ENCODE measurements at places on chromosomes 5 and 9. TPM values are rescaled to one million over a fixed set of nuclear protein-coding genes. Genes with fewer than 3 reads are reported as not detected.

The IL5 gene
- total RNA-seq = not detected

The TAS2R1 gene
- total RNA-seq = not detected

The C9orf78 gene
- total RNA-seq = 23.4 TPM

- ATAC-seq = no peak
- peaks cover 11% of the 10 kb centered on the region for H3K27me3 ChIP-seq
- no peaks in the 10 kb centered on the region for H3K36me3 ChIP-seq
These were observed 12.2 kb upstream of the ISL1 start for GRCh38 chr5:51371052-51371451.

- H3K36me3 ChIP-seq = no peaks in the 10 kb centered on the region
- H3K27ac ChIP-seq = no peak overlapping the region
- H3K27me3 ChIP-seq = no peaks in the 10 kb centered on the region
- ATAC-seq = no peak
These were observed 147.1 kb downstream of the ENTREP1 start for GRCh38 chr9:69472101-69472620.

DNA sequence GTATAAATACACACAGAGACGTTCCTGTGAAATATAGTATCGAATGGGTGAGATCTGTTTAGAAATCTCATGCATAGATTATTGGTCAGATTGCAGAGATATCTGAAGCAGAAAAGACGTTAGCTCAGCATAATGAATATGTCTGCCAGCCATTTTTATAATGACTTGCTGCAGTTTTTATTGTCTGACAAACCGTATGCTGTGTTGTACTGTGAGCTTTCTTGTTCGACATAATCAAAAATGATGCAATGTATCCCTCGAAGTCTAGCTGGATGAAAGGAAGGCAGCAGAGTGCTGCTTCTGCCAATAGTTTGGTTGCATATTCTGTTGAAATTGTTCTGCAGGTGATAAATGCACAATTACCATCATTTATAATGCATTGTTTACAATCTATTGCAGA lies 514.9 kb upstream of the ARRDC3 start:
- no peaks in the 10 kb centered on the region for H3K36me3 ChIP-seq
- no peak overlapping the region for H3K4me3 ChIP-seq
- no peak overlapping the region for H3K27ac ChIP-seq
- H3K4me1 ChIP-seq = no peaks in the 10 kb centered on the region
- no peaks in the 10 kb centered on the region for H3K27me3 ChIP-seq

DNA sequence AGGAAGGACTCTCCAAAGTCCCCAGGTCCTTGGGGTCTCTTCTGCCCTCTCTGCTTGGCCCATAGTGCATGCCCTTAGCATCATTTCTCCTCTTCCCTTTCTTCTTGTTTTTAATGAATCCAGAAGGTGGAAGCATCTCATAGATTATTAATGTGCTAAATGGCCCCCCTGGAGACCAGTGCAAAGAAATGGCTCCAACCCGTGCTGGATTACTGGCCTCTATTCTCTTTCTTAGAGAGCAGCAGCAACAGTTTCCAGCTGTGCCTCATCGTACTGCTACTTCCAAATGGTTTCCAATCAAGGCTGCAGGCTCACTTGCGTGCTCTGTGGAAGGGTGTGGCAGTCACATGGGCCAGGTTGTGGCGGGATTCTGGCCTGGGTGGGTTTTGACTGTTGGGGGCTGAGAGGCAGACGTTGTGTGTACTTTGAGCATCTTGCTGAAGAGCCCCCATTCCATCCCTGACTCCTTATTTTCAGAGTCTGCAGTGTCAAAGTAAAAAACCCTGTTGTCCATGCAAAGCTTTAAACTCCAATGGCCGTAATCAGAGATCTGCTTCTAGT lies 139.7 kb downstream of the GABBR2 start:
- ATAC-seq = no peak
- no peaks in the 10 kb centered on the region for H3K4me1 ChIP-seq
- H3K4me3 ChIP-seq = no peak overlapping the region
- no peak overlapping the region for H3K27ac ChIP-seq
- peaks cover 3% of the 10 kb centered on the region for H3K27me3 ChIP-seq

DNA sequence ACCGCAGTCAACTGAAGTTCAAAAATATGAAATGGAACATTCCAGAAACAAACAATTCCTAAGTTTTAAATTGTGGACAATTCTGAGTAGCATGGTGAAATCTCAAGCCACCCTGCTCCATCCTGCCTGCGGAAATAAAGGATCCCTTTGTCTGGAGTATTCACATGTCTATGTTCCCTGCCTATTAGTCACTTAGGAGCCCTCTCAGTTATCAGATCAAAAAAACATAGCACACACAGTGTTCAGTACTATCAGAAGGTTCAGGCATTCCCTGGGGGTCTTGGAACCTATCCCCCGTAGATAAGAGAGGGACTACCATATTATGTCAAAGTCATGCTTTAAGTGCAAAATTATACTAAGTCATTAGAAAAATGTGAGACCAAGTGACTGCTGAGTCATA lies 300.8 kb downstream of the SEMA5A start:
- no peaks in the 10 kb centered on the region for H3K36me3 ChIP-seq
- H3K4me3 ChIP-seq = no peak overlapping the region
- no peak for ATAC-seq
- H3K27ac ChIP-seq = no peak overlapping the region
- H3K4me1 ChIP-seq = no peaks in the 10 kb centered on the region
- no peaks in the 10 kb centered on the region for H3K27me3 ChIP-seq

DNA sequence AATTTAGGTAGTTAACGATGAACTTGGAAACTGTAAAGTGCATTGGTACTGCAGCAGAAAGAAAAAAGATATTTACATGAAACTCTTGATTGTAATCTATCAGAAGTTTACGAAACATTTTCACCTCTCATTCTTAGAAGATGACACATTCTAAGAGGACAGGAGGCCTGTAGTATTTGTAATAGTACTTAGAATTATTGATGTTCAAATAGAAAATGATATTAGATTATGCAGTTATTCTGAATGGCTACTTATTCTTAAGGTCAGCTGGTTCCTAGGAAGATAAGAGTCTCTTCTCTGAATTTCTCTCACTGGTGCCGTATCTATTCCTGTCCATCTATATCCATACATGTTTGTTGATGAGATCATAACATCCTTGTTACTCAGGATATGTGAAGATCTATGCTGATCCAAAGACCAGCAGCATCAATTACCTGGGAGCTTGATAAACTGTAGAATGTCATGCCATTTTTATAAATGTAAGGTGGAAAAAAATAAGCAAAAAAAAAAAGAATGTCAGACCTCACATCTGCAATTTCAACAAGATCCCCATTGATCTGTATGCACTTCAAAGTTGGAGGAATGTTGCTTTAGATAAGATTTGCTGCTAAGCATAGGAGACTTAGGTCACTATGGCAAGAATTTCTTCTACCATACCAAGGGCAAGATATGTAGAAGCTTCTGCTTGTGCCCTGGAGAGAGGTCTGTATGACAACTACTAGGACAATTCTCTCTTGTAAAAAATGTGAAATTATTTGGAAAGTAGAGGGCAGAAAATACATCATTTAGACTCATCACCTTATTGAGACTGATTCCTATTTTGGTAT lies 42.4 kb upstream of the RICTOR start:
- H3K27me3 ChIP-seq = no peaks in the 10 kb centered on the region
- peak; percentile 34 for ATAC-seq
- H3K36me3 ChIP-seq = peaks cover 91% of the 10 kb centered on the region
- peaks cover 21% of the 10 kb centered on the region for H3K4me1 ChIP-seq

DNA sequence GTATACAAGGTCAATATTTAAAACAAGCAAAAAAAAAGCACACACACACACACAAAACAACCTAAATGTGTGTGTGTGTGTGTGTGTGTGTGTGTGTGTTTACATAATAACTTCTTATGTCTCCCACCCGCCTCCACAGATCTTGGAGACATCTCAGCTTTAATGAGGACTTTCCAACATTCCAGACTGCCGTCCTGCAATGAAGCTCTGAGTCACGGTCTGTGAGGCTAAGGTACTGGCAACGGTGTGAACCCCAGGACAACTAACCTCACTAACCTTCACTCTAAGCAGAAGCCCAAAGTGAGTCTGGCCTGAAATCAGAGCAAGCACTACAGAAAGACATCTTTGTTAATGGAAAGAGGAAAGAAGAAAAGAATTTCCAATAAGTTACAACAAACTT lies 22.3 kb downstream of the ZNF474 start:
- H3K27ac ChIP-seq = no peak overlapping the region
- no peaks in the 10 kb centered on the region for H3K27me3 ChIP-seq
- no peaks in the 10 kb centered on the region for H3K36me3 ChIP-seq
- ATAC-seq = no peak
- H3K4me3 ChIP-seq = no peak overlapping the region

DNA sequence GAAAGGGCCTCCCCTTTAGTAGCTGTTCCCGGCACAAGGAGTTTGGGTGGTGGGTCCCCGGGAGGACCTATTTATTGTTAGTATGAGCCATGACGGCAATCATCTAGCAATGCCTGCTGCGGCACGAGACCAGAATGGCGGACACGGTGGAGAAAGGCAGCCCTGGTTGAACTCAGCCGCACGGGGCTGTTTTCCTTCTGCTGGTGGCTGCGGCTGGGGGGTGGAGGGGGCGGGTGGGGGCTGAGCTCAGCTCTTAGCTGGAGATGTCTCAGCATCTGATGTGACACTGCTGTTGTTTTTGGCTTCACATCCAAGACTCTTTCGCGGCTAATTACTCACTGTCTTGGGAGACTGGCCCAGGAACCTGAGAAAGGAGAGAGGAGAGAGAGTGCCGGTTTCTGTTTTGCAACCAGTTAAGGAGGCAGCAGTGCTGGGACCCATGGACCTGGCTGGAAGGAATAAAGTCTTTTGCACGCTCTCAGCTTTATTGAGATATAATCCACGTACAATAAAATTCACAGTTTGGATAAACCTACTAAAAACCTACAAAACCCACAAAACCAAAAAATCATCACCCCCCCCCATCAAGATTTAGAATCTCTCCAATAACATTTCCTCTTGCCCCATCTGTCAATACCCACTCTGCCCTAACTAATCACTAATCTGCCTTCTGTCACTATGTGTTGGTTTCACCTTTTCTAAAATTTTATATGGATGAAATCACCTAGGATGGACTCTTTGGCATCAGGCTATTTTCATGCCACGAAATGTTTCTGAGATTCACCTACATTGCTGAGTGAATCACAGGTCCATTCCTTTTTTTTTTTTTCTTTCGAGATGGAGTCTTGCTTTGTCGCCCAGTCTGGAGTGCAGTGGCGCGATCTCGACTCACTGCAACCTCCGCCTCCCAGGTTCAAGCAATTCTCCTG lies 81.8 kb upstream of the NEURL1B start:
- H3K27ac ChIP-seq = no peak overlapping the region
- ATAC-seq = no peak
- H3K4me1 ChIP-seq = no peaks in the 10 kb centered on the region
- H3K36me3 ChIP-seq = no peaks in the 10 kb centered on the region
- no peak overlapping the region for H3K4me3 ChIP-seq

DNA sequence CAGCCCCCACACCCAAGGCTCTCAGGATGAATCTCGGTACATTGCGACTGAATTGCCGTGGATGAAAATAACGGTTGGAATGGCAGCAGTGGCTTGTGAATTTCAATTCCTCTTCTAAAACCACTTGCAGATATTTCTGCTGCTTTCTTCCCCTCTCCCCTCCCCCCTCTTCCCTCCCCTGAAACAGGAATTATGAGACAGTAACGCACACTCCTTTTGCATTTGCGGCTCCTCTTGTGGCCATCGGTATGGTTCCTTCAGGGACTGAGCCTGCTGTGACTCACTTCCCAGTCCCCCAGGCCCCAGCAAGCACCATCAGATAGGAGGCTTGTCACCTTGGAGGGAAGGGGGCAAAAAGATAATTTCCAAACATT lies 9.7 kb downstream of the DCANP1 start:
- H3K27ac ChIP-seq = no peak overlapping the region
- no peak overlapping the region for H3K4me3 ChIP-seq
- H3K36me3 ChIP-seq = no peaks in the 10 kb centered on the region
- H3K4me1 ChIP-seq = no peaks in the 10 kb centered on the region

DNA sequence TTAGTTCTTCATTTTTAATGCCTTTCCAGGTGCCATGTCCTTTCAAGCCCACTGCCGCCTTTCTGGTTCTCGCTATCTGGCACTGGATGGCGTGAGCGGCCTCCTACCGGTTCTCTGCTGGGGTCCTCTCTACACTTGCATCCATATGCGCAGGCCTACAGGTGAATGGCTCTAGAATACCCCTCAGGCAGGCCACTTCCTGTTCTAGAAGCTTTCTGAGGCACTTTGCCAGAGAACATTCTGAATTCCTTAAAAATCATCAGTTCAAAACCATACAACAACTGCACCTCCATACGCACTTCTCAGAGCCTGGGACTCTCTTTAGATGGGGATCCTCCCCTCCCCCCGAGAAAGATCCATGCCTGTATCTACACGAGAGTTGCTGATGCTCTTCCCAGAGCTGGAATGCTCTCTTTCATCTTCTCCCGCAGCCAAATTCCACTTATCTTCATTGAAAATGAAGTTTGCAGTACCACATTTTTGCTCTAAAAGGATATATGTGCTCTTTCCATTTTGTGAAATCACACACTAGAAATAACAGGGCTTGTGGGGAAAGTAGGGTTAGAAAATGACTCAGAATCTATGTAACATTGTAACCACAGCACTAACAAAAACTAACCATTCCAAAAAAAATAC lies 1.4 kb upstream of the LHFPL2 start:
- peaks cover 4% of the 10 kb centered on the region for H3K36me3 ChIP-seq
- ATAC-seq = no peak
- H3K27ac ChIP-seq = no peak overlapping the region
- H3K27me3 ChIP-seq = peaks cover 35% of the 10 kb centered on the region
- H3K4me3 ChIP-seq = peak overlapping the region; percentile 55

GRCh38 chr5:56369361-56369811 lies 136.3 kb upstream of the ANKRD55 start:
- H3K4me3 ChIP-seq = no peak overlapping the region
- no peak for ATAC-seq
- H3K36me3 ChIP-seq = no peaks in the 10 kb centered on the region
- no peak overlapping the region for H3K27ac ChIP-seq
- no peaks in the 10 kb centered on the region for H3K4me1 ChIP-seq

DNA sequence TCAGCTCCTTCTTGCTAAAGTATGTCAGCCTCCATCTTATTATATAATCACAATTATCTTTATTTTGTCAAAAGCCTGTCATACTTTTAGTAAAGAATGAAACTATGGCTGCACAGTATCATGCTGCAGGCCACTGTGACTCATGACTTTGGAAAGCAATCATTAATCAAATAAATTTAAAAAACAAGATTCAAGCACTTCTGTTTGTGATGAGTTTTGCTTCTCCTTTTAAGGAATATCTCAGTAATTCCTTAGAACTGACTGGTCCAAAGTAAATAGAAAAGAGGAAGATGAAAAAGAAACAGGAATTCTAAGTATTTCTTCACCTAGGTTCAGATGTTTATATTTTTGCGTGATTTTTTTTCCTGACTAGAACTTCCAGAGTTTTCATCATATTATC lies 83.1 kb downstream of the EDIL3 start:
- H3K27me3 ChIP-seq = no peaks in the 10 kb centered on the region
- H3K4me1 ChIP-seq = no peaks in the 10 kb centered on the region
- no peak overlapping the region for H3K27ac ChIP-seq
- H3K4me3 ChIP-seq = no peak overlapping the region

Measured in activated T-helper 17 cell treated with anti-CD3 and anti-CD28 coated beads, Interleukin-2, amount 50 U/mL, for 72 hours (primary cell).